ENCODE measurements at places on chromosomes 2 and 18. TPM values are rescaled to one million over a fixed set of nuclear protein-coding genes. Genes with fewer than 3 reads are reported as not detected.

SAG gene
- total RNA-seq = not detected

C2orf15 gene
- total RNA-seq = not detected

TMEM37 gene
- total RNA-seq = 0.33 TPM

PPP1R7 gene
- total RNA-seq = 104 TPM

PXDN gene
- total RNA-seq = 345 TPM

SGO2 gene
- total RNA-seq = 15.5 TPM

CIB4 gene
- total RNA-seq = not detected

DPYSL5 gene
- total RNA-seq = not detected

MOGAT1 gene
- total RNA-seq = not detected

ANKRD29 gene
- 1.5 TPM for total RNA-seq

DYNAP gene
- not detected for total RNA-seq

CD8B gene
- not detected for total RNA-seq

CYP27A1 gene
- 7.4 TPM for total RNA-seq

LYG1 gene
- total RNA-seq = not detected

ABCA12 gene
- 0.05 TPM for total RNA-seq

CTAGE1 gene
- total RNA-seq = not detected

PJVK gene
- not detected for total RNA-seq

GALNT14 gene
- total RNA-seq = 2.1 TPM

NYAP2 gene
- not detected for total RNA-seq

MSTN gene
- 0.05 TPM for total RNA-seq

DCDC2C gene
- total RNA-seq = 0.60 TPM

PARD6G gene
- total RNA-seq = 1.9 TPM

GAL3ST2 gene
- not detected for total RNA-seq

All from mammary microvascular endothelial cell (primary cell).